Activated CD4-positive, alpha-beta T cell treated with anti-CD3 and anti-CD28 coated beads, Interleukin-2, amount 50 U/mL, for 24 hours (primary cell): ENCODE measurements at places on chromosomes 6 and 20.

DNA sequence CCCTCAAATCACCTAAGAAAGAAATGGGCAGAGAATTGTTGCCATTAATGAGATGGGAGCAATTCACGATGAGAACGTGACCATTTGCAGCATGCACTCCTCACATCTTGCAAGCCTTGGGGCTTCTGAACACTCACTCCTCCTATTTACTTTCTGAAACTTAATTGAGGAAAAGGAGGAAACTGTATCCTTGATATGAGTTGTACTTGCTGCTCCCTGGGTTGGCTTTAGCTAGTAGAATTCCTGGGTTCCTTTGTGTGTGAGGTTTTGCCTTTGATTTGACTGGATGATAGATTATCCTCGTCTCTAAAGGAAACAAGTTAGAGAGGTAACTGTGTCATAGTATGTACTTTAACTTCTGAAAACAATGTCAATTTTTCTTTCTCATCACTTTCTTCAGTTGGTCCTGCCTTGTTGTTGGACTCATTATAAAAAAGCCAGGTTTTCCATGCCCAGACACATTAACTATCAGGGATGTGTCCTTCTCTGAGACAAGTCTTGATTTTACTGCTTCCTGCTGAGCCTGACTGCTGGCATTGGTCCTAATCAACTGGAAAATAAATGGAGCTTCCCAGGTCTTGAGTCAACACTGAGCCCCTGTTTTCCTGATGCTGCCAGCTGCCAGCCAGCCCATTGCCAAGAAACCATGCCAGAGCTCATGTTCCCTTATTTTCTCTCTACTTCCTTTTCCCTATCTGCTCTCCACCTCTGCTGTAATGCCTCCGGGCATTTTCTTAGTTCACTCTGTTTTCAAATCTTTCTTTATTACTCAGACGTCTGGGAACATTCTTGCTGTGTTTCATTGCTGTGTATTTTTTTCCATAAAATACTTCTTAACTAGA is 6.0 kb upstream of the MRAP2 start:
- DNase-seq: no peak

DNA sequence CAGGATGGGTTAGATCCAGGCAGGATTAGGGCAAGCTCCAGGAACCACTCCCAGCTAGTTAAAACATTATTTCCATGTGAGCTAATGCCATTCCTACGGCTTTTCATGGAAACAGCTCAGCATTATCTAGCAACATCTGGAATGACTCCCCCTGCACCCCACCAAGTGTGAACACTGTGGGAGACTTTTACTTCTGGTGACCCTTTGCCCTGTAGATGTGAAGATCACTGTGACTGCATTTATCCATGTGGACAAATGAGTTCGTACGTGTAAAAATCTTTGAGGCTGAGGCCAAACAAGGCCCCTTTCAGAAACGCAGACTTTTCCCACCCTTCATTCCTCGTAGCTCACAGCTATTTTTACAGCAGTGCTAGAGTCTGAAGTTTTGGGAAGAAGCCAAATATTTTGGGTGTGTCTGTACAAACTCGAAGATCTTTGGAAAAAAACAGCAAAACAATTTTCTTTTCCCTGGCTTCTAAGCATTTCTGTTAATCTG is 221.8 kb upstream of the SOX4 start:
- no peak for DNase-seq

DNA sequence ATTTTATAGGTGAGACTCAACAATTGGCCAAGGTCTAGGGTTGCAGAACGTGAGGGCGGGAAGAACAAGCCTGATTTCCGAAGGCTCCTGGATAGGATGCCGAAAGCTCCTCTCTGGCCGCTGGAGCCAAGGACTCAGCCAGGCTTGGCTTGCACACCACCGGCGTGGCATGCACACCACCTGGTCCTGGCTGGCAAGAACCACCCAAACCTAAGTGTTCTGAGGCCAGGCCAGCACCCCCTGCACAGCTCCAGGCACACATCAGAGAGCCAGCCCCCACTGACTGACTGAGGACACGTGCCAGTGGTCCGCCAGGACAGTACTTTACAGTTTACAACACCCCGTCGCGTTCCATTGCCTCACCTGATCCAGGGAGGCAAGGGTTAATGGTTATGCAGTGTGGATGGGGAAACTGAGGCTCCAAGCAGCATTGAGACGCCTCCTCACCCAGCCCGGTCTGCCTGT is 414 bp downstream of the TGM2 start:
- DNase-seq: no peak

- no peak for DNase-seq
Observed at GRCh38 chr6:78868116-78868515, 765 bp downstream of the IRAK1BP1 start.

GRCh38 chr20:38420388-38421085 is 14.6 kb downstream of the SNHG17 start:
- no peak for DNase-seq

- no peak for DNase-seq
Observed at GRCh38 chr6:167687116-167687725, 139.5 kb upstream of the AFDN start.

DNA sequence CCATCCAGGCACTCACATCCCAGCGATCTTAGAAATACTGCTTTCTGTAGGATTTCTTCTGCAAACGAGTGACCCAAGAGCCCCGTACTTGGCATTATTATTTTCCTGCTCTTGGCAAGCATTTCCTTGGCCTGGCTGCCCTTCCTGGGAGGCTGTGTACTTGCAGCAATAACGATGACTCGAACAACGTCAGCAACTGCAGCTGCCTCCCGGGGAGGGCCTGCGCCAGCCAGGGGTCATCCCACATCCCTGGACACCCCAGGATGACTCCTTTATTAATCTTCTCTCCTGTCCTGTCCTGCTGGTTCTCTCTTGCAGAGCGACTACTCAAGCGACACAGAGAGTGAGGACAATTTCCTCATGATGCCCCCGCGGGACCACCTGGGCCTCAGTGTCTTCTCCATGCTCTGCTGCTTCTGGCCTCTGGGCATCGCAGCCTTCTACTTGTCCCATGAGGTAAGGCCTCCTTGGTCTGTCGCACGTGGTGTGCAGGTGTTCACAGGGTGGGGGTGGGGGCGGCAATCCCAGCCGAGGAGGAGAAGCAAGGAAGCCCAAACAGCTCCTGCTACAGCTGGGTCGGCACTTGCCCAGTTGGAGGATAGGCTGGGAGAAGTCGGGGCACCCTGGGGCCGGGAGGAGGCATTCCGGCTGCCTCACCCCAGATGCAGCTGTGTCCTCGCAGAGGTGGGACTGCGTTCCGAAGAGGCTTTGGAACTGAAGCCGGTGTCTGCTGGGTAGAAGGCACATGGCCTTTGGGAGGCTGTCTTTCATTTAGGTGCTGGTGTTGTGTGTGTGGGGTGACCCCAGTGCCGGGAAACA is 115.3 kb downstream of the SYNDIG1 start:
- no peak for DNase-seq

GRCh38 chr6:168030218-168030746 is 32.8 kb downstream of the KIF25 start:
- no peak for DNase-seq

- DNase-seq: no peak
Observed at GRCh38 chr20:19993958-19994669, 23.0 kb upstream of the NAA20 start.

DNA sequence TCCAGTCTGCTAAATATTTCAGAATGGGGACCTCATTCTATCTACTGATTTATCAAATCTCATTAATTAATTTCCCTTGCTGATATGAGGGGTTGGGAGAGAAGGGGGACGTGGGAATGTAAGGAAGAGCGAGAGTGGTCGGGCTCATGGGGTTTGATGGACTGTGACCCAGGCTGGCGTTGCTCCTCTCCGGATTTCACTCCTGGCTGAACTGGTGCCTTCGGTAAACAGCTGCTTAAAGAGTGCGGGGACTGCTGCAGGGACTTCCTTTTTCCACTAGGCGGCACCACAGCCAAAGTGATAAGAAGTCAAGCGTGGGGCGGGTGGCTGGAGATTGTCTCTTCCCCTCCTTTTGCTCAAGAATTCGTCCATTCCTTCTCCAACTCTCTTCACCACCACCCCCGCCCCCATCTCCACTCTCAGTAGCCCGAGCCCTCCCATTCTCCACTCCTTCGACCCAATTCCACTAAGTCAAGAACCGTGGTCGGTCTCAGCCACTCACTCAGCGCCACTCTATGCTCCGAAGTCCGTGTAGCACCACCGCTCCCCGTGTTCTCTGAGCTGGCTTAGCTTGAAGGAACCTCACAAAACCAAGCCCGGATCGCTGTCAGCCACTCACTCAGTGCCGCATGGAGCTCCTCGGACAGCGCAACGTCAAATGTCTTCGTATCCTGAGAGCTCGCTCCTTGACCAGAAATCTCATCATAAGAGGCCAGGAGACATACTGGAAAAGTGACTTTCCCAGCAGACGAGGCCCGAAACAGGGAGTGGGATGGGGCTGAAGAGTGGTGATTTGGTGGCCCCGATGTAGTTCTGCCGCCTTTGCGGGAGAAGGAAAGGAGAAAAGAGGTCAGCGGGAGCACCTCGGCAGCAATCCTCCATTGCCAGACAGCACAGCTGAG is 9.7 kb downstream of the TRIM31 start:
- DNase-seq: peak; percentile 65

- no peak for DNase-seq
Observed at GRCh38 chr6:160519133-160519532, 144.9 kb downstream of the LPA start.

DNA sequence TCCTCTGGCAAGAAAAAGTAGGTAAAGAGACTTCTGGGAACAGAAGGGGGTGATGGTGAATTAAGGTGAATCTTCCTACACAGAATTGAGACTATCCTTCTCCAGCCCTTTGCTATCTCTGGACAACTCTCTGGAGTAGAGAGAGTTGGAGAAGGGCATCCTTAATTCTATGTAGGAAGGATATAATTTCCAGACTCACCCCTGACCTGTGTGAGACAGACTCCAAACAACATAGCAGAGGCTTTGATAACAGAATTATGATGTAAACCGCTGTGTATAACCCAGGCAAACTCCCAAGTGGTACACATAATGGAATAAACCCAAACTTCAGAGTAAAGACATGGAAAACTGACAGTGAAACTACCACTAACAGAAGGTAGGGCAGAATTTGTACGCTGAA is 186.5 kb downstream of the MEI4 start:
- DNase-seq: no peak

GRCh38 chr20:58458342-58459057 is 56.7 kb downstream of the APCDD1L start:
- DNase-seq: no peak

DNA sequence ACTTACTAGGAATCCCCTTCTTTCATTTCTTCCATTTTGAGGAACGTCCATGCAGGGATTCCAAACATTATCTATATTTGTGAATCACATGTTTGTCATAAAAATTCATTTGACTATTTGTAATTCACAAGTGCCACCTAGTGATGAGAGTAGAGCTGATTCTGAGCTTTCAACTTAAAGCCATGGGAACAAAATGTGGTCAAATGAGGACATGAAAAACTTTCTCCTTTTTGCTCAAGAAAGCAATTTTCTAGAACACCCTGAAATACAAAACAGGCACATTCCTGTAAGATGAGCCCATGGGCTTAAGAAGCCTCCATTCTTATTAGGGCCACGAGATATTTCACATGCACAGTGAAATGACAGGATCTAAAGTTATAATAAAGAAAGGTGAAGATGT is 12.3 kb downstream of the MAP3K7 start:
- DNase-seq: no peak

GRCh38 chr6:56288347-56288746 is 41.0 kb upstream of the COL21A1 start:
- no peak for DNase-seq

GRCh38 chr6:90369651-90370050 is 73.0 kb upstream of the BACH2 start:
- no peak for DNase-seq

DNA sequence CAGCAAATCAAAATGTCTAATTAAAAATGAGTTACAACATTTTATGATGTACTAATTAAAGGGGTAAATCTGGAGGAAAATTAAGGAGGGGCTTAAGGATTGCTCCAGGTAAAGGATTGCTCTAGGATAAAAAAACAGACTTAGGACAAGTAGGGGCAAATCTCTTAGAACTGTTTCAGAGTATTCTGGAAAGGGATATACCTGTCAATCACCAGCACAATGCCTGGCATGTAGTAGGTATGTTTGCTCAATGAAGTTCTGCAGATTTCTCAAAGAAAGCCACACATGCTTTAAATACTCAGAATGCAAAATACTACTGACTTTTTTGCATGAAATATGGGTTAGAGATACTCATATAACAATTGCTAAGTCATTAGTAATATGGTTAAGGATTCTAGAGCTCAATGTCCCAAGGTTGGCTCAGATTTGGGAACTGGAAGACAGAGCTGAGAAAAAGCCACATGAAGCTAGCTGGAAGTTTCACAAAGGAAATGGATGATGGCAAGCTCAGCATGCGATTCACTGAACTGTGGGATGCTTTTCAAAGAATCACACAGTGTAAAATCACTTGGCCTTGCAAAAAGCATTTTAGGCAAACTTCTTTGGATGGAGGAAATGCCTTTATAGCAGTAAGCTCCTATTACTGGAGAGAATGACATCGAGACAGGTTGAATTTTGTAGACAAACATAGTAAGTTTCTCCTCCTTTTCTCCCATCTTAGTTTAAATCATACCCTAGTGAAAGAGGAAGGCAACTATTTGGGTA is 72.8 kb downstream of the MAP3K5 start:
- DNase-seq: no peak

- no peak for DNase-seq
Observed at GRCh38 chr6:134774201-134774638, 175.7 kb downstream of the ALDH8A1 start.

- peak; percentile 66 for DNase-seq
Observed at GRCh38 chr6:37705239-37706051, 7.8 kb upstream of the MDGA1 start.

GRCh38 chr6:4078691-4079471 is at the start of gene FAM217A:
Gene FAM217A, minus strand, starts transcription at chr6:4079137. Its CDS starts 1,723 bp downstream, at chr6:4077414.
- DNase-seq: no peak

DNA sequence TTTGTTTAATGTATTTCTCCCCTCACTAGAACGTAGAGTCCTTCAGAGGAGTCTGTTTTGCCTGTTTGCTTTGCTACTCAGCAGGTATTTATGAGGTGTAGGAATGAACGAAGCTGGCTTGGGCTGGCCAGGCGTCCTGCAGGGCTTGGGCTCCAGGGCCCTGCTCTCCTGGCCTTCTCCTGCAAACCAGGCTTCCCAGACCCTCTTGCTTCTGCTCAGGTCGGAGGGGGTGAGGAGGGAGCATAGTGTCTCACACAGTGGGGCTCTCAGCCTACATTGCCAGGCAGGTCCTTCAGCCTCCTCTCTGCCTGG is 24.6 kb upstream of the MLN start:
- DNase-seq: no peak

DNA sequence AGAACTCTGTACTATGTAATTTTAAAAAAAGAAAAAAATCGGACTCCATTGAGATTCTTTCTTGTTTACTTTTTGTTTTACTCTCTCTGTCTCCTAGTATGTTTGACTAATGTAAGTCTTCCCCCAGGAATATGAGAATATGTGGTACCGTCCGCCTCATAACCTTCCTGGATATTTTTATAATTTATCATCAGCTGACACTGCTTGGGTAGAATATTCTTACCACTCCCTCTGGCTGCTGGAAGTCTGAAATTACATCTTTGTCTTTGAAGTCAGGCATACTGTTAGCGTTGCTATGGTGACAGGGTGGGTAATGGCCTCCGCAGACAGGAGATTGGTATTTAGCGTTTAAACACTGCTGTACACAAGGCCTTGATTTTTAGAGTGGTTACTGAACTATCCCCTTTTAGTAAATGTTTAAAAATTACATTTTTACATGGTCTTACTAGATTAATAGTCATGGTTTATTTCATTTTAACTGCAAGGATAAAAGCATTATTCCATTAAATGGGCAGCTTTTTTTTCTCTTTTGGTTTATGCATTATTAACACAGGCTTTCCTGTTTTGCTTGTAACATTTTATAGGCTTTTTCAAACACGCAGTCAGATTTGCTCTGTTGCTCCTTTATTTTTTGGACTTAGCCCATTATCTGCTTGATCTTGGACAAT is 176.4 kb downstream of the ARID1B start:
- no peak for DNase-seq

GRCh38 chr6:13281686-13282085 is 46.7 kb downstream of the TBC1D7 start:
- DNase-seq: no peak
